ENCODE measurements at places on chromosomes 7 and 10.

DNA sequence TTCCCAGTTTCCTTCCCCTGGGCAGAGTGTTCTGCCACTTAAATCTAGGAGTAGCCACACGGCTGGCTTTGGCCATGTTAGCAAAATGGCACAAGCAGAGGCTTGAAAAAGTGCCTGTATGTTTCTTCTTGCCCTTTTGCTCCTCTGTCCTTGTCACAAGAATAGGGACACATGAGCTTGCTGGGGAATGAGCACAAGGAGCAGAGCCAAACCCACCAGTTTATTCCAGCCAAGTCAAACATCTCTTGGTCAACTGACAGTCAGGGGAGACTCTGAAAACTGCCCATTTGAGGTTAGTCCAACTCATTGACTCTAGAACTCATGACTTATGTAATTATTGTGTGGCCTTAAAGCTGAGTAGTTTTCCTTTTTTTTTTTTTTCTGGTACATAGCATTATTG is 739.7 kb upstream of the FZD8 start:
- no peak for DNase-seq

GRCh38 chr10:63886281-63887022 is 365.3 kb downstream of the REEP3 start:
- no peak for DNase-seq

DNA sequence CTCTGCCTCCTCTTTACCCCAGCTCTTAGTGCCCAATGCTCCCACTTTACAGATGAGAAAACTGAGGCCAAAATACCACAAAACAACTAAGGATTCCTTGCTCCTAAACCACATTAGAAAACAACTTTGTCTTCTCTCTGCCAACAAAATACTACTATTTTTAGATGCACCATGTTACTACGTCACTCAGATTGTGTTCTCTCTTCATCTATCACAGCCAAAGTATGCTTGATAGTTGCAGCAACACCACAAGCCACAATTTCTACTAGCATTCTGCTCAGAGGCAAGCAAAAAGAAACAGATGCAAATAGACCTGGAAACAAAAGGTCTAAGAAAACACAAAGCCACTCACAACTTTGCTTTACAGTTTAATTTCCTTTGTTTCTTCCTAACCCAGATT is 3.3 kb upstream of the PDE1C start:
- no peak for DNase-seq

DNA sequence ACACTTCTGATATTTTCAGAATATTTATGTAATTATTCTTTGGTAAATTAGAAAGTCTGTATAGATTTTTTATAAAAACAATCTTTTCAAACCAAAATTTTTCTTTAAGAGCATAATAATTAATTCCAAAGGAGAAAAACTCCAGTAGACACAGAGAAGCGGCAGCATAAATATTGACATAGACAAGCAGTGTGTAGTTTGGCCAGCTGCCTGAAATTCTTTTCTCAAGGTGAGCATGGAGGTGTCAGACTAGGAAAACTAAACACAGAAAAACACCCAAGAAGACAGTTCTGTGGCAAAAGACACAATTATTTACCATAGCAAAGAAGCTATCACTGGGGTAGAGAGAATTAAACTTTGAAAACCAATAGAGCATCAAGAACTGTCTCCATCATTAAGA is 82.4 kb downstream of the KLF6 start:
- no peak for DNase-seq

GRCh38 chr7:47183862-47184590 is 397.9 kb downstream of the TNS3 start:
- DNase-seq: no peak
